ENCODE measurements at places on chromosomes 1 and 21.

DNA sequence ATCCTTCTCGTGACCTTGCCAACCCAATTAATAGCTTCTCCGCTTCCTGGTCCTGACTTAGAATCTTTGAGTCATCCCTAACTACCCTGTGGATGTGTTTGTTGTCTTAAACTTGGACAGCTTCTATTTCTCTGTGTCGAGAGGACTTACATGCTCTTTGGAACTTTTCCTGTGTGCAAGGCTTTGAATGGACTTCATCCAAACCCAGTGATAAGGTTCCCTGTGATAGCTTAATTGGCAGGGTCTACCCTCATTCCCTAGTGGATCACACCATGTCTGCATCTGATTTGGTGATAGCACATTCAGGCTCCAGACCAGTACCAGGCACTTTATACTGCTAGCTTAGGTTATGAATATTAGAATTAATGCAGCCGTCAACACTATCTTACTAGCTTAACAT, 378.2 kb upstream of the KAZN start:
- DNase-seq: no peak

DNA sequence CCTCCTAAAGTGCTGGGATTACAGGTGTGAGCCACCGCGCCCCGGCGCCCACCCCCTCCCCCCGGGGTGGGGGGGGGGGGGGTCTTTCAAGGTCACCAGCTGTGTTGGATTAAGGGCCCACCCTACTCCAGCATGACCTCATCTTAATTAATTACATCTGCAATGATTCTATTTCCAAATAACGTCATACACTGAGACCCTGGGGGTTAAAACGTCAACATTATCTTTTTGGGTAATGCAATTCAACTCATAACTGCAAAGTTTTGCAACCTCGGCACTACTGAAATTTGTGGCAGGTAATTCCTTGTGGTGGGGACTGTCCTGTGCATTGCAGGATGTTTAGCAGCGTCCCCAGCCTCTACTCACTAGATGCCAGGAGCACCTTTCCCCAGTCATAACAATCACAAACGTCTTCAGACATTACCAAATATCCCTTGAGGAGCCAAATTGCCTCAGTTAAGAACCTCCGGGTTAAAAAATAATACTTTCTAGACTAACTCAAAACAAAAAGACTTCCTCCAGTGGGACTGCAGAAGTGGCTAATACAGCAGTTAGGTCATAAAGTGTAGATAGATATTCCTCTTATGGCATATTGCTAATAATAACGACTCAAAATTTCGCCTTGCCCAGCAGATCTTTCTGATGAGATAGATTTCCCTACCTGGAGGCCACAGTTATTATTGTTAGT, 233.0 kb upstream of the KAZN start:
- no peak for DNase-seq

DNA sequence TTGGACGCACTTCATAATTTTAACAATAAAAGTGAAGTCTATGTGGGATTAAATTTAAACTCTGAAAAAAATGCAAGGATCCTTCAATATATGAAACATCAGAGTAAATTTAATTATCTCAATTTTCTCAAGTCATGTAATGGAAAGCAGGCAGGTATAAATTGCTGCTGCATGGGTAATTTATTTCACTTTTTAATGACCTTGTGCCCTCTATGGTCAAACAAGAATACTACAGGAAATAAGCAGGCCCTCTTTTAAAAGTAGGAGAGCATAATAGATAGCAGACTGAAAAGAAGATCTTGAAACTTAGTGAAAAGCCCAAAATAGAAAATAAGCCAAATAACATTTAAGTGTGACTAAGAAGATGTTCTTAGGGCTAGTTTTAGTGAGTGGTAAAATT, 22.9 kb downstream of the BCAS2 start:
- no peak for DNase-seq

DNA sequence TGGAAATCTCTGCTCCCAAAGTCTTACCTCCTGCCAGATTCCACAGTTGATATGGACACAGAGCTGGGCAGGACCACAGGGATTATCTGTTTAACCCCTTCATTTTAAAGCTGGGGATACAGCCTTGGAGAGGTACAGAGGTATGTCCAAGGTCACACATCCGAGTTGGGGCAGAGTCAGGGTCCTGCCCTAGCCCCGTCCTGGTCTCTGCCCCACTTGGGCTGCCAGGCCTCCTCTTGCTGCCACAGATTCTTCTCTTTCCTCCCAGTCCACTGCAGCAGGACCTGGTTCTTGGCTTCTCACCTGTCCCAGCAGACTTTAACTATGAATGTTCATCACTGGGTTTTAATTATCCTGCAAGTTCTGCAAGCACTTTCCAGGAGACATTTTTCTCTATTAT, 258.3 kb downstream of the MATN1 start:
- no peak for DNase-seq

- no peak for DNase-seq
These were observed 15.1 kb downstream of the SIPA1L2 start for GRCh38 chr1:232614811-232615210.

- no peak for DNase-seq
These were observed 177.3 kb downstream of the PGBD5 start for GRCh38 chr1:230248889-230249270.

DNA sequence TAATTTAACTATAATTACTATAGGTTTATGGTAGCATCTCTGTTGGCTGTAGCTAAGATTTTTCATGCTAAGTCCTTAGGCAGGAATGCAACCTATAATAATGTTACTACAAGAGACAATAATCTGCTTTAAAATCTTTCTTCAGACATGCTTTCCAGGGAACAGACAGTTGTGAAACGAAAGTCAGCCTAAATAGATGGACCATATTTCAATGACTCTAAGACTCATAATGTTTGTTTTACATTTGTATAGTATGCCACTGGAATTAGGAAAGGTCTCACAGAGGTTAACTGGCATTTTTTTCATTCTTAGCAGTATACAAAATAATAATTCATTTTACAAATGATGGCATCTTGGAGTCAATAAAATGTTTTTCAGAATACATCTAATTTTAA, 8.1 kb downstream of the RERE start:
- no peak for DNase-seq

- no peak for DNase-seq
These were observed 77.0 kb upstream of the LRRC8D start for GRCh38 chr1:89743788-89744187.

GRCh38 chr1:183952101-183952500, 85.4 kb downstream of the COLGALT2 start:
- DNase-seq: no peak

DNA sequence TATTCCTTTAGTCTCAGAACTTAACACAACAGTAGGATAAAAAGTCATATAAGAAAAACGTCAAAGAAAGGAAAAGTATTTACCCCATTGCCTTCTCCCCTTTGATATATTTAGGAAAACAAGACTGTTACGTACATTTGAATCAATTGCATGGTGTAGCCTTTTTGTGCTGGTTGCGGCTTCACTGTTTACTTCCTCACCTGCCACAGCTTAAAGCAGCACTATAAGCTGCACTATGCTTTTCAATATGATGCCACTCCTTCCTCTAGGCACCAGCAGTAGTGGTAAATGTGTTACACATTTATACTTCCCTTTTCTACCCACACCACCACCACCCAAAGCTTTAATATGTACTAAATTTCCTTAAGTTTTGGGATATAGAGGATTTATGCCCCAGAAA, 111.1 kb downstream of the ATP1B1 start:
- no peak for DNase-seq

DNA sequence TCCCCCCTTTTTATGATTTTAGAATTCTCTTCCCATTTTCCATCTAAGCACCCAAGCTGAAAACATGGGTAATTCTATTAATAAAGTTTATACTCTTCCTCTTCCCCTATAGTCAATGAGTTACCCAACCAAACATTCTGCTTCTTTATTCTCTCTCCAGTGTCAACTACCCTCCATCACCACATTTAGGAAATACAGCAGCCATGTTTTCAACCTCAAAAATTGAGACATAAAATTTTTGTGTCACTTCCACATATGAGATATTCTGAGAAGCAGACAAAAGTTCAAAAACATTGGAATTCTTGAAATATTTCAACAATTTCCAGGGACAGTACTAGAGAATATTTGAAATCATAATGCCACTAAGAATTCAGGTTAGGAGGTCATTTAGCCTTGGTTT, 64.8 kb upstream of the ATP1A1 start:
- no peak for DNase-seq

DNA sequence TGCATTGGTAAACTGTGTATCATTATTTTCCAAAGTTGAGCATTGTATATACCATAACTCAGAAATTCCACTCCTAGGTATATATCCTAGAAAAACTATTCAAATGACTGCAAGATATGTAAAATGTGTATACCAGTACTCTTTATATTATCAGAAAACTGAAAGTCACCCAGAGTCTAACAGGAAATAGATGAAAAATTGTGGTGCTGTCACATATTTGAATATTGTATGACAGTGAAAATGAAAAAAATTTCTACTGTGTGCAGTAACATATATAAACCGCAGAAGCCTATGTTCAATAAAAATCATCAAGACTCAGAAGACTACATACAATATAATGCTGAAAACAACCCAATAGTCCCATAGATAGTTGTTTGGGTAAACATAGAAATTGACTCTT, 74.4 kb upstream of the LYPLAL1 start:
- DNase-seq: no peak

GRCh38 chr1:173243300-173243699, 36.2 kb upstream of the TNFSF4 start:
- DNase-seq: no peak

DNA sequence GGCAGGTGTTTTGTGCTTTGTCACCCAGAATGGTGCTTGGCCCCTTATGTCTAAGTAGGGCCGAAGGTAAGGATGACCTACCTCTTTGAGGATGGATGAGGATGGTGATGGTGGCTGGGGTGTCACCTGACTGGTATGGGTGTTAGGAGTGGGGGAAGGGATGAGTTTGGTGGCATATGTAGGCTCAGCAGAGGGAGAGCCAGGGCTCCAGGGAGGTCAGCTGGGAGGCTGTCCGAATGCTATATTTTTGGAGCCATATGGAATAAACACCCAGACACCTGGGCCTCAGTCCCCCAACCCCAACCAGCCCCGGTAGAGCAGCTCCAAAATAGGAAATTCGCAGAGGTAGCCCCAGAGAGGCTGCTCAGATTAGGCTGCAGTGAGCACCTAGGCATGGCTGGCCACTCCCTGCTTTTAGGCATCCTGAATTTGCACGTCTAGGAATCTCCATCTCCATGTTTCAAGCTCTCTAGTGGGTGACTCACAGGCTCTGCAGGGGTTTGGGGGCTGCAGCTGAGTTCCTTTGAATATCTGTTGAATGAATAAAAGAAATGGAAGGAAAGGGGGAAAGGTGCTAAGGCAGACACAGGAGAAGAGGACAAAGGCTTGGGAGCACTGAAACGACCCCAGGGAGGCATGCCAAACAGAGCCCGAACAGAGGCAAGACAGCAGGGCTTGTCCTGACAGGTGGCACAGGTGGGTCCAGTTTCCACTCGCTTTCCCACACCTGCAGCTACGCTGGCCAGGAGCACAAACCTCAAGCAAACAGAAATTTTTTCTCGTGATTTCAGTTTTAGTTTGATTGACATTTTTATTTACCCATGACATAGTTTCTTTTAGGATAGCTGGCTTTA, 135.3 kb upstream of the EDN2 start:
- DNase-seq: no peak

GRCh38 chr1:24900985-24901781, 28.9 kb downstream of the RUNX3 start:
- no peak for DNase-seq

- no peak for DNase-seq
These were observed 58.0 kb downstream of the PRDM16 start for GRCh38 chr1:3126756-3127678.

DNA sequence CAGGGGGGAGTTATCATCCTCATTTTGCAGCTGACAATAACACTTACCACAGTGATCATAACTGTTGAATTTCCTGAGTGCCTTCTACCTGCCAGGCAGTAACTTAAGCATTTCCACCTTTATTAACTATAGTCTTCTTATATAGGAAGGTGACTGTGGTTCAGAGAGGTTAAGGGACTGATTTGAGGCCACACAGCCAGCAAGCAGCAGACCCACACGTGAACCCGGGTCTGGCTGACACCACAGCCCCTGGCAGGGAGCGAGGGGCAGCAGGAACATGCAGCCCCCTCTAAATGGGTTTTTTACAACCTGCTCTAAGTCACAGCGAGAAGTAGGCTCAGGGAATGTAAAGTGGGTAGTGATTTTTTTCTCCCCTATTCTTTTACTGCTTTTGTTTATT, 248.2 kb downstream of the KAZN start:
- DNase-seq: no peak

- DNase-seq: no peak
These were observed 238.4 kb upstream of the CACYBP start for GRCh38 chr1:174761335-174761734.

DNA sequence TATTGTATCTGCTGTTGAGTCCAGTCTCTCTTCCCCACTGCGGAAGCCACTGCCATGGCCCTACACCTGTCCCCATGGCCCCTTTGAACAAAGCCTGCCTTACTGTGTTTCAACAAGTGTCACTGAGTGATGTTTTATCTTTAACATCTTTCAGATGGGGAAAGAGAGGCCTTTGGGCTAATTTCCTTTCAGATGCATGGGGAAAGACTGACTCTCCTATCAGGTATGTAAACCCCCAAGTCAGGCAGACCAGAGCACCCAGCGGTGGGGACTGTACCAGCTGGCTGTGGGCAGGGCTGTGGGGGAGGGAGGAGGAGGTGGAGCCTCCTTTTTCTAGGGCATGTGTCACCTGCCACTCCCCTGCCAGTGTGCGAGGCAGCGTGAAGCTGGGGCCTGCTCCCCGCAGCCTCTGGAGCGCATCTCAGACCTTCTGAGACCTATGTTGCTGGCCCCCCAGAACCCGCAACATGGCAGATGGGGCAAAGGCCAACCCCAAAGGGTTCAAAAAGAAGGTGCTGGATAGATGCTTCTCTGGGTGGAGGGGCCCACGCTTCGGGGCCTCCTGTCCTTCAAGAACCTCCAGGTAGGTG, at the start of gene PLA2G2F:
TSS of gene PLA2G2F (plus strand) at position 363 of the 590 bp plus-strand sequence. CDS start at position 468, 105 bp downstream.
- no peak for DNase-seq

GRCh38 chr21:14452031-14452726, 69.2 kb upstream of the HSPA13 start:
- DNase-seq: no peak

GRCh38 chr1:27725374-27726172, at the start of gene FAM76A:
Gene FAM76A (plus strand): TSS chr1:27725961. CDS start chr1:27726081, 120 bp downstream.
- DNase-seq: peak; percentile 96

DNA sequence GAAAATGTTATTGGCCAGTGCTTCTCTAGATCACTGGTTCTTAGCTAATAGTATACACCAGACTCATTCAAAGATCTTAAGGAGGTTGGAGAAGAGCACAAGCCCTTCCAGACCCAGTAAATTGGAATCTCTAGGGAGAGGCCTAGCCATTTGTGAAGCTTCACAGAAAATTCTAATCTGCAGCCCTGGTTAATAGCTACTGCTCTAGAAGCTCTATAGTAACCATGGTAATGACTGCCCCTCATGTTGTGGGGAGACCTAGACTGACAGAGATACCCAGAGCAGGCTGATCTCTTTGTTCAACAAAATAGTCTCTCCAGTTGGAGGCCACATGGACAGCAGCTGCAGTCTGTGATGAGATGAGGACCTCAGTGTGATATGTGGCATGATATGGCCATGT, 31.7 kb downstream of the ARID1A start:
- DNase-seq: no peak

DNA sequence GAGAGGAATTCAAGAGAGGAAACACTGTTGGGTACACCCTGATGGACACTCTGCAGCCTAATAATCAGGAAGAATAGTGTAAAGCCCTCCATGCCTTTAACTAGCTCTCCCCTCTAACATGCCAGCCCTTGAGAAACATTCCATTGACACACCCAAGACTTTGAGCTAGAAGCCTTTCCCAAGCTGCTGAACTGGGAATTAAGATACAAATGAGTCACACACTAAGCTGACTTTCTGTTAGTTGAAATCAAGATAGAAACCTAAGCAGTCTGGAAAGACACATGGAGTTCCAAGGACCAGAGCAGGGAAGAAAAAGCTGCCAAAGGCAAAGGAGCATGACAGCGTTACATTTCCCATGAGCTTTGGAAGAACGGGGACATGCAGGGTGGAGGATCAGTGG, 380.8 kb downstream of the NPHP4 start:
- no peak for DNase-seq

Measured in NCI-H526 (cell line).